Lower lobe of right lung (tissue), 2 donors: ENCODE measurements at places on chromosomes 5 and 9. TPM values are rescaled to one million over a fixed set of nuclear protein-coding genes. Genes with fewer than 3 reads are reported as not detected.

The CXCL14 gene
- 42.4 TPM for total RNA-seq

The GABRP gene
- 0.38 TPM for total RNA-seq

The IFNA21 gene
- not detected for total RNA-seq

The IL13 gene
- not detected for total RNA-seq

- H3K4me1 ChIP-seq = peaks cover 2% of the 10 kb centered on the region
- H3K36me3 ChIP-seq = no peaks in the 10 kb centered on the region
- H3K4me3 ChIP-seq = no peak overlapping the region
- H3K27me3 ChIP-seq = no peaks in the 10 kb centered on the region
- H3K27ac ChIP-seq = no peak overlapping the region
Observed at GRCh38 chr5:54709096-54709495, 191.5 kb downstream of the SNX18 start.

DNA sequence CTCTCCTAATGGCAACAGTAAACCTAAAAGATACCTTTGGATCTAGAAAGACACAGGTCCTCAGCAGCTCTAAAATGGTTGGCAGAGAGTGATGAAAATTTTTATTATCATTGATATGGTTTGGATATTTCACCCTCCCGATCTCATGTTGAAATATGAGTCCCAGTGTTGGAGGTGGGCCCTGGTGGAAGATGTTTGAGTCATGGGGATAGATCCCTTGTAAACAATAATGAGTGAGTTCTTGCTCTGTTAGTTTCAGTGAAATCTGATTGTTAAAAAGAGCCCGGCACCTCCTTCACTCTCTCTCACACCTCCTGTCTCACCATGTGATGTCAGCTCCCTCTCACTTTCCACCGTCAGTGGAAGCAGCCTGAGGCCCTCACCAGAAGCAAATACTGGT lies 117.7 kb downstream of the FRMD3 start:
- H3K27me3 ChIP-seq = no peaks in the 10 kb centered on the region
- no peak for DNase-seq
- no peaks in the 10 kb centered on the region for H3K4me1 ChIP-seq
- no peak overlapping the region for H3K27ac ChIP-seq
- no peak overlapping the region for H3K4me3 ChIP-seq

- H3K27me3 ChIP-seq = peaks cover 72% of the 10 kb centered on the region
- no peak for DNase-seq
- H3K4me1 ChIP-seq = peaks cover 8% of the 10 kb centered on the region
- H3K36me3 ChIP-seq = no peaks in the 10 kb centered on the region
- no peak overlapping the region for H3K27ac ChIP-seq
- H3K4me3 ChIP-seq = no peak overlapping the region
Observed at GRCh38 chr5:73296772-73297171, 123.8 kb downstream of the TMEM174 start.

DNA sequence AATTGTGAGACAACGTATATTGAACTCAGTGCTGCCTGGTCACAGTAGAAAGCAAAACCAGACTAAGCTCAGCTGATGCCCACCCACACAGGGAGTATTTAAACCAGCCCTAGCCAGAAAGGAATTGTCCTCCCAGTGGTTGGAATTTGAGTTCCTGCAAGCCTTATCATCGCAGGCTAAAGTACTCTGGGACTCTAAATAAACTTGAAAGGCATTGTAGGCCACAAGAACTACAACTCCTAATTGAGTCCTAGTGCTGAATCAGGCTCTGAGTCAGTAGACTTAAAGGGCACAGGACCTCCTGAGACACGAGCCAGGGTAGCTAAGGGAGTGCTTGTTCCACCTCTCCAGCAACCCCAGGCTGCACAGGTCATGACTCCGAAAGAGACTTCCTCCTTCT lies 171.4 kb downstream of the MCTP1 start:
- no peak for DNase-seq
- H3K36me3 ChIP-seq = no peaks in the 10 kb centered on the region
- no peaks in the 10 kb centered on the region for H3K4me1 ChIP-seq
- H3K4me3 ChIP-seq = no peak overlapping the region
- no peak overlapping the region for H3K27ac ChIP-seq

GRCh38 chr9:93427655-93428379 lies 23.7 kb upstream of the FAM120A start:
- H3K4me1 ChIP-seq = no peaks in the 10 kb centered on the region
- no peaks in the 10 kb centered on the region for H3K27me3 ChIP-seq
- no peak overlapping the region for H3K4me3 ChIP-seq
- H3K27ac ChIP-seq = no peak overlapping the region

GRCh38 chr5:150653762-150654556 lies 7.1 kb upstream of the MYOZ3 start:
- peak overlapping the region; percentile 37 for H3K27ac ChIP-seq
- peaks cover 43% of the 10 kb centered on the region for H3K4me1 ChIP-seq
- H3K27me3 ChIP-seq = no peaks in the 10 kb centered on the region
- peaks cover 33% of the 10 kb centered on the region for H3K36me3 ChIP-seq
- DNase-seq = no peak

DNA sequence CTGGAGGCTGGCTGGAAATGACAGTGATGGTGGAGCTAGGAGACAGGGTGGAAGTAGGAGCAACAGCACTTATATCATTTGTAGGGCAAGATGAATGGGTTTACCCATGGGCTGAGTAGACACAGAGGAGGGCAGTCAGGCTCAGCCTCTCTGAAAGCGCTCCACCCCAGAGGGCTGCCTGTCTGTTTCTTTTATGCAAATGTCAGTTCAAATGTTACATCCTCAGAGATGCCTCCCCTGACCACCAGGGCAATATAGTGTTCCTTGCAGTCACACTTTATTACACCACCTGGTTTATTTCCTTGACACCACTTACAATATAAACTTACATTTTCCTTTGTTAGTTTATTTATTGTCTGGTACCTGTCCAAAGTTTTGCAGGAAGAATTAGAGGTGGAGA lies 159.5 kb upstream of the IL12B start:
- no peak overlapping the region for H3K27ac ChIP-seq
- H3K4me3 ChIP-seq = no peak overlapping the region
- no peaks in the 10 kb centered on the region for H3K4me1 ChIP-seq
- no peak for DNase-seq
- H3K27me3 ChIP-seq = no peaks in the 10 kb centered on the region
- H3K36me3 ChIP-seq = no peaks in the 10 kb centered on the region

GRCh38 chr5:168076561-168076991 lies 214.9 kb upstream of the WWC1 start:
- no peak overlapping the region for H3K27ac ChIP-seq
- no peaks in the 10 kb centered on the region for H3K27me3 ChIP-seq
- peak; percentile 53 for DNase-seq
- H3K4me1 ChIP-seq = no peaks in the 10 kb centered on the region
- no peak overlapping the region for H3K4me3 ChIP-seq
- no peaks in the 10 kb centered on the region for H3K36me3 ChIP-seq

DNA sequence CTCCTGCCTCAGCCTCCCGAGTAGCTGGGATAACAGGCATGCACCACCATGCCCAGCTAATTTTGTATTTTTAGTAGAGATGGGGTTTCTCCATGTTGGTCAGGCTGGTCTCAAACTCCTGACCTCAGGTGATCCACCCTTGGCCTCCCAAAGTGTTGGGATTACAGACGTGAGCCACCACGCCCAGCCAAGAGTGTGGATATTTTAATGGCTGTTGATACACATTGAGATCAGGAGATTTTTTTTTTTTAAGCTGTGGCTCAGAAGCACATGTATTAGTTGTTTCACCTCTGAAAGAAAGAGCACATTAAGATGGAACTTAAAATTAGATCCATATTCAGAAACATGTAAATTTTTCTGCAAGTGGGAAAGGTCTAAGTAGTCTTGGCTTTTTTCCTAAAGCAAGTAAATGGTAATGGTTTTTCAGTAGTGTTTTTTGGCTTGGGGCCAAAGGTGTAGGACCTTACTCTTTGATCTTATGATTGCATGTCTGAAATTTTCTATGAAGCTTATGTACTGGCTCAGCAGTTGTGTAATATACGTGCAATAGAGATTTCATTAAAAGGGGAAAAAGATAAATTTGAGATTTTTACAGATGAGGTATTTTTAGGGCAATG lies 9.9 kb downstream of the RBM27 start:
- H3K27ac ChIP-seq = no peak overlapping the region
- no peak for DNase-seq
- peaks cover 28% of the 10 kb centered on the region for H3K4me1 ChIP-seq

GRCh38 chr9:36503172-36504088 lies 69.3 kb upstream of the MELK start:
- no peak overlapping the region for H3K4me3 ChIP-seq
- no peaks in the 10 kb centered on the region for H3K27me3 ChIP-seq
- no peaks in the 10 kb centered on the region for H3K36me3 ChIP-seq
- DNase-seq = no peak
- no peaks in the 10 kb centered on the region for H3K4me1 ChIP-seq
- H3K27ac ChIP-seq = no peak overlapping the region
